KBM-7 (cell line): ENCODE measurements at places on chromosomes 12 and 14.

DNA sequence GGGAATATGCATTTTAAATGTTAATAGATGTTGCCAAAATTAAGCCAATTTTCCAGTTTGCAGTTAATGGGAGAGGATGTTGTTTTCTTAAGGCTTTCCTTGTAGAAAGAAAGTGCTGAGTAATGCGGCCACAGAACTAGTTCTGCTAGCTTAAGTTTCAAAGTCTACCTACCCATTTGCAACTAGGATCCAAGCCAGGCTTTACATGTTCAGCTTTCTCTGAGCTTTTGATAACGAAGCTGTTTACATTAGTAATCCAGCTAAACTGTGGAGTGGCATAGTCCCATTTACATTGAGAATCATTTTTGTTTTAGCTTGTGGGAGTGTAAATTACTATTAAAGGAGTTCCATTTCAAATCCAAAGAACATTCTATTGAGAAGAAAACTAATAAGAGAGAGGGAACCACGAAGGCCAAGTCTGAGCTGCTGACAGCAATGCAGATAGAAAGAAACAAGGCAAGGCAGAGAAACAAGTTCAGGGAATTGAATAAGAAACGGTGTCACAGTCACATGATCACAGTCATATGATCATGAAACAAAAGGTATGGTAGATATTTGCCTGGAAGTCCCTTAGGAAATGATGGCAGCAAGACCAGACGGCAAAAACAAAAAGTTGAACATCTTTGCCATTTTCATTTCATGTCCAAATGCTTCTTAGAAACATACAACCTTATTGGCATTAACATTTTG, 274.9 kb downstream of the PAWR start:
- no peak for DNase-seq

GRCh38 chr12:13957576-13957975, 23.8 kb downstream of the GRIN2B start:
- DNase-seq, result no peak

DNA sequence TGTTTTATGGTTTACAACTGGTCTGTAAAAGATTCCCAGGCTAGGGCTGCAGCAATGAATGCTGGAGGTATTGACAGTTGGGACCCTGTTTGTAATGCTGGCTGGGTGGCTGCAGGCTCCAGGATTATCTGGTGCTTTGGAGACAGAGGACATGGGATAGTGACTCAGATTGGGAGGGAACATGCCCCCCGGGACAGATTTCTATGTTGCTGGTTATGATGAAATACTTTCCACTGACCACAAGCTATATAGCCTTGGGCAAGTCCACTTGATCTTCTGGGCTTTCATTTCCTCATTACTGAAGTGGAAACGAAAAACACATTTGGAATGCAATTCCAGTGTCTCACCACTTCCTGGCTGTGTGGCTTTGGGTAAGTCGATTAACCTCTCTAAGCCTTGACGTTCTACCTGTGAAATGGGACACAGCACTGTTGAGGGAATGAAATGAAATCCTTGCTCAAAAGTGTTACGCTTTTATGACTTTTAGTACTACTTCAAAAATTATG, 6.3 kb upstream of the TPCN1 start:
- DNase-seq, result peak; percentile 73

- no peak for DNase-seq
Observed at GRCh38 chr12:131900397-131900796, 6.0 kb downstream of the ULK1 start.

GRCh38 chr12:68623984-68624383, 13.3 kb downstream of the RAP1B start:
- no peak for DNase-seq

DNA sequence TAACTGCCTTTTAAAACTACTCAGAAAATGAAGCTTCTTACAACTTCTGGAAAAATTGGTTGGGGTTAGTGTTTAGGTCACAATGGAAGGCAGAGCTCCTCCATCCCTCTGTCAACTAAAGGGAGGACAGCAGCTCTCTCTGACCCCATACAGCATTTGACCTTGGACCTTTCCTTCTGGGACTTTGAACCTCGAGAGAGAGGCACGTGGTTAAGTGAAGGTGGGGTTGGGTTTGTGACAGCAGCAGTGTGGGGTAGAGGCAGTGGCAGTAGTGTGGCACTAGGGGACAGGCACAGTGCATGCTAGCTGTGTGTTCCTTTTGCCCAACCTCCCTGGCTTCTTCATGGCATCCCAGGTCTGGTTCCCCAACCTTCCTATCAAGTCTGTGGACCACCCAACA, 9.4 kb upstream of the C12orf75 start:
- DNase-seq, result no peak

GRCh38 chr14:71327691-71328090, 420.4 kb downstream of the PCNX1 start:
- no peak for DNase-seq

DNA sequence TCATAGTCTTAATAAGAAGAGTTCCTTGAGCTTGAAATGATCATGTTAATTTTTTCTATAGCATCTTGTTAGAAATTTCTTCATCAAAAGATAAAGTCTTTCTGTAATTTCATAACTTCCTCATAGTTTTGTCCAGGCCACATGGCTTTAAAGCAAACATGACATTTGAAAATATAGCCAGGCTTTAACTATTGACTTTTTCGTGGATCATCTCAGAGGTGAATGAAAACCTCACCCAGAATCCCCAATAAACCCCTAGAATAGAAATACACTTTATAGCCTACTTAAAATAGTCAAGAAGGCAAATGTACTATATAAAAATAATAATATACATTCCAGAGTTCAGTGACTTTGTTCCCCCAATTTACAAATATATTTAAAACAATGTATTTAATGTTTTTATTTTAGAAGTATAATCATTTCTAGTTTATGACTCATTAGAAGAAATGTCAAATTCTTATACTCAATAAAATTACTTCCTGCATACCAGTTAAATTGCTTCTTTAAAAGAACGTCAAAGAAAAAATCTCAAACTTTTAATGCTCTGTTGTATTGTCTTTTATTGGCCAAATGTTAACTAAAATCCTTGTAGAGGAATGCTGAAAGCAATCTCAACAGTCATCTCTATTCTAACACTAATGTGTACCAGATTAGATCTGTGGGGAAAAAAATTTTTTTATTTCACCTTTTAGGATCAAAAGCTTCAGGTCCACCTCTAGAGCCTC, 21.6 kb downstream of the EXOC5 start:
- DNase-seq, result no peak

DNA sequence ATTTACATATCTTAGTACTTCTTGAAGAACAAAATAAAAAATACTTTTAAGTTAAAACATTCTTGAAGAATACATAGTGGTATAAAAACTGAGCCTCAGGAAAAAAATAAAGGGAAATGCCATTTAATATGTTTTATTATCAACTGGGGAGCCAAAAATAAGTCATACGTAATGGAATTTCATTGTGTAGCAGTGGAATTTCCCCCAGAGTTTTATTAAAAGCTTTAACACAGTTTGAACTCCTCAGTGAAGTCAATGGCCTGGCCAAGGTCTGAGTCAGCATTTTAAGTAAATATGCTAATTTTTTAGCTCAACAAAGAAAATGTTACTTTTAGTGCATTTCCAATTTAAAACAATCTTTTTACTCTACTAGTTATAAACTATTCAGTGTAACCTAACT, 350.1 kb upstream of the ATP2B1 start:
- no peak for DNase-seq

DNA sequence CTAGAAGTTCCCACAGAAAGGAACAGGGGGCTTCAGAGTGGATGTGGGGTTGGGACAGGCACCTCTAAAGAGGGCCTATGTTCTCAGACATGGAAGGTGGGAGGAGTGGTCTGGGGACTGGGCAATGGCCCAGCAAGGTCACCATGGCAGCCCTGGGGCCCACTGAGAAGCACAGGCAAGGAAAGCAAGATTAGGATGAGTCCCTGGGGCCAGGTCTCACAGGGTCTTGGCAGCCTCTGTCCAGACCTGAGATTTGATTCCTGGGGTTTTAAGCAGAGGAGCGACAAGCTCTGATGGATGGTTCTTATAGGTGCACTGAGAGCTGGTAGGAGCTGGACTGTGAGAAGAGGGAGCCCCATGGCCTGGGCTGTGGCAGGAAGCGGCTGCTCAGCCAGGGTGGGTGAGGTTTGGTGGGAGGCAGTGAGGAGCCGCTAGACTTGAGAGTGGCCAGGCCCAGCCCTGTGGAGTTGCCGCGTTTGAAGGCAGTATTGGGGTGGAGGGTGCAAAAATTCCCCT, 44.0 kb downstream of the DLK1 start:
- DNase-seq, result no peak

DNA sequence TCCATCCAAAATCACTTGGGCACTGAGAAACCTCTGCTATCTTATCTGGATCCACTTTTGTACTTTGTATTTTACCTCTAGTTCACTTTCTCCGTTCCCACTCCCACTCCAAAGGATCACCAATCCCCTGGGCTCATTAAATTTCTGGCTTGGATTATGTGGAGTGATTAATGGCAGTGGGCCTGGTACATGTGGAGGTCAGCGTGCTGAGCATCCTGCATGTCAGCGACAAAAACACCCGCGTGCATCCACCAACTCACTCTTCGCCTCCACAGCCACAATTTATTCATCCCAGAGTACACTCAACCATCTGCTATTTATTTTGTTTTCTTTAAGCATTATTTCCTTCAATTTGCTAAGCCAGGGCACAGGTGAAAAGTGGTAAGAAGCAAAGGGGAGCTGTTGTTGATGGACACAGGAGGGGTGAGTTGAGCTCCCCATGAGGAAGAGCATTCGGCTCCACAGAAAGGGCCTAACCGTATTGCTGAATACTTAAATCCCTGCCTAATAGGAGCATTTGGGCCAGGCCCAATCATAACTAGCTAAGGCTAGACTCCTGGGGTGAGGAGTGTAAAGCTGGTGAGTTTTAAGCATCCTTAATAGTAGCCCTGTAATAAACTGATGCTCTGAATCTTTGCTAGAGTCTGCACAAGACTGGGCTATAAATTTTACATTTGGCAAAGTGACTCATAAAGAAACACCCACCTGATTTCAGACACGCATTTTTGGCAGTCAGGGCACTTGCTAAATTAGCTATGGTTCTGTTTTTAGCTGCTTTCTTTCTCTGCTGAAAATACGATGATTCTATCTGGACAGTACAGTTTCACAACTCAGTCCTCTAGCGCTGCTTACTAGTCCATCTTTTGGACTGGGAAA, 137.8 kb downstream of the SLC25A21 start:
- DNase-seq, result no peak

GRCh38 chr12:98154850-98155249, 360.5 kb upstream of the TMPO start:
- DNase-seq, result no peak

GRCh38 chr12:113201187-113202177, 16.0 kb downstream of the RITA1 start:
- DNase-seq, result no peak

DNA sequence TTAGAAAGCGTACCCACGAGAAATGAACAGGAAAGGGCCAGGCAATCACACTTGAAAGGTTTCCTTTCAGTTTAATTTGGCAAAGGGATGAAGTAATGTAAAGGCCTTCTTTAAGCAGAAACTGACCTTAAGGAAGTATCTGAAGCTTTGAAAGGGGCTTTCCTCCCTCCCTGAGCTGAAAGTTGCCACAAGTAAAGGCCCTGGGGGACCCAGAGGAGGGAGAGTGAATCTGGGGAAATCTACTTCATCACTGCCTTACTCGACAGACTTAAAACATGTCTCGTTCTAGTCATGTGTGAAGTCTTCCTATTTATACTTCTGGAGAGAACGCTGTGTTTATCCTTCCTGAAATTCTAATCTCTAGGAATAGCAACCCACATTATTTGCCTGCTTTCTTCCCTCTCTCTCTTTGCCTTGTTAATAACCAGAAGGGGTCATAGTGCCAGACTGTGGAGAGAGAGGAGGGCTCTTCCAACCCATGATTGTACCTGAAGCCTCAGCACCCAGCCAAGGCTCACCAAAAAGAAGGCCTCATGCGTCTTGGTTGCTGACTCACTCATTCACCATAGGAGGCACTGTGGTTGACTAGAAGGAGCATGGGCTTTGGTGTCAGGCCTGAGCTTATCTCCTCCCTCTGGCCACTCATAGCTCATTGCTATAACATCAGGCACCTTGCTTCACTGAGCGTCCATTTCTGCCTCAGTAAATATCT, 10.2 kb upstream of the GPX2 start:
- no peak for DNase-seq

DNA sequence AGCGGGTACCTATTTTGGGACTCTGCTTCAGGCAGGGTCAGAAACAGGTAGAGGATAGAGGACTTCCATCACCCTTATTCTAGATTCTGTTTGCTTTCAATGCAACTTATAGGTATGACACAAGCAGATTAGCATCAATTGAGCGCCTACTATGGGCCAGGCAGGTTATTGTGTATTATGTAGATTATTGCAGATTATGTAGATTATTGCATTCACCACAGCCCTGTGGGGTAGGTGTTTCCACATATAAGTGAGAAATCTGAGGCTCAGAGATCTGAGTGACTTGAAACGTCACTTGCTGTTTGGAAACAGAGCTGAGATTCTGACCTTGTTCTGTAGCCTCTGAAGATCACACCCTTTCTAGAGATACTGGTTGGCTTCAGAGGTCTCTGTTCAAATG, 25.7 kb upstream of the SERPINA4 start:
- DNase-seq, result no peak

DNA sequence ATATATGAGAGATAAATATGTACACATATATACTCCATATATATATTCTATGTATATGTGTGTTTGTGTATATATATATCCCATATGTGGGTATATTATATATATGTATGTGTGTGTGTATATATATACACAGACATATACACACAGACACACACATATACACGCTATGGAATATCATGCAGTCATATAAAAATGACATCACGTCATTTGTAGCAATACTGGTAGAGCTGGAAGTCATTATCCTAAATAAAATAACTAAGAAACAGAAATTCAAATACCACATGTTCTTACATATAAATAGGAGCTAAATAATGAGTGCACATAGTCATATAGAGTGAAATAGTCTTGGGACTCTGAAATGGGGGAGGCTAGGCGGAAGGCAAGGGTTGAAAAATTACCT, 1000.2 kb downstream of the LRFN5 start:
- no peak for DNase-seq

DNA sequence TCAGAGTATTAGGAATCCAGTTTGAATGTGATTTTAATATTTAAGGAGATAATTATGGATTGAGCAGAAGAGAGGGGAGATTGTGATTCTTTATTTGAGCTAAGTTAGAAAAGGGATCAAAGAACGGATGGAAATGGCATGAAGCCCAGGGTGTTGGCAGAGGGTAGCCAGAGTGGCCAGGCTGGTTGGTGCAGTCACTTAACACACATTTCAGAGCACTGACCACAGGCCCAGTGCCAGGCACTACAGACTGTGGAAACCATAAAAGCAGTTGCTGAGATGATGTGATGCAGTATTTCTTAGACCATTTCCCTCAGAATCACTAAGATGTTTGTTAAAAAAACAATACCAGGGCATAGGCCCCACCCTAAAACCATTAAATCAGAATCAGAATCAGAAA, 167.7 kb upstream of the AMIGO2 start:
- no peak for DNase-seq
